ENCODE measurements at places on chromosomes 6 and 20.

DNA sequence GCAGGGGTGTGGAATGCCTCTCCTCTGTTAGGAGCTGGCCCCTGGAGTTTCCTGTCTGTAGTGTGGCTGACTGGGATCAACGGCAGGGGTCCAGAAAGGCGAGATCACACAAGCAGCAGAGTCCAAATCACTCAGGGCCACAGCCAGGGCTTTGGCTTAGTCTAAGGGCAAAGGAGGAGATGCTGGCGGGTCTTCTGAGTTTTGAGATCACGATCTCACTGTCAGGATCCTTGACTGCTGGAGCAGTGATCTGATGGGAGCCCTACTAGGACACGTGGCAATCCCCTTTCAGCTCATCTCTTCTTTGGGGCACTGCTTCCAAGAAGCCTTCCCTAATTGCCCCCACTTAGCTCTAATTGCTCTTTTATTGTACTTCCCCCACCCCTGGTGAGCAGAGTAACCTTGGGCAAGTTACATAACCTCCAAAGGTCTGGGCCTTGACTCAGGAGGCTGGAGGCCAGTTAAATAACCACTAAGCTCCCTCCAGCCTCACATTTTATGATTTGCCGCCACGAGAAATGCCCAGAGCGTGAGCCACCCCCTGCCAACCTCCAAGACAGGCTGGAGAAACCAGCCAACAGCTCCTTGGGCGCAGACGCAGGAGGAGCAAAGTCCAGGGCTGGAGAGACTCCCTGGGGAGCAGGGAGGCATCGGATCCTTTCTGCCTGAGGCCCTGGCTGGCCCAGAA is 12.0 kb downstream of the KCNK5 start:
- DNase-seq: no peak

DNA sequence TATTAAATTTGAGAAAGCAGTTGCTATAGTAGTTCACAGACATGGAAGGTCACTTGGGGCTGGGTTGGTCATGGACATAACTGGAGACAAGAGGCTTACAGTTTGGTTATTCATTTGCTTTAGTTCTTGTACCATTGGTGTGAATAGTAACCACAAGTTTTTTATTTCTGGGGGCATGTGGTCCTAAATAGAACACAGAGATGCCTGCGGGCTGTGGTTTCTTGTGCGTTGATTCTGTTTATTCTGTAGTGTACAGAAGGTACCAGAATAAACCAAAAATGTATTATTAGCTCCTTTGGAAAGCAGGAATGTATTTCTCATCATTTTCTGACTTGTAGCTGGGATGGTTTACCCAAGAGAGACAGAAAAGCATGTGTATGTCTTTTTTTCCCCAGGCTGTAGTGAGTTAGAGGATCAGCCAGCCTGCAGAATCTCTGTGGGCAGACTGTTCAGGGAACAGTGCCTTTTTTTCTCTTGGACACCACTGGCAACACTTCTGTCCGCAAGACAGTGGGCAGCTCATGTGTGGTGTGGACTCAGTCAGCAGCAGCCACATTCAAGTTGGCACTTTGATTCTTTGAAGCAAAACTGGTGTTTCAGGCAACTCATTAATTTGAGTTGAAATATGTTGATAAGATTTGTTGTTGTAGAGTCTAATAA is 122.1 kb downstream of the LRRC1 start:
- no peak for DNase-seq

- DNase-seq: no peak
Observed at GRCh38 chr20:36445847-36446246, 95.5 kb upstream of the MYL9 start.

DNA sequence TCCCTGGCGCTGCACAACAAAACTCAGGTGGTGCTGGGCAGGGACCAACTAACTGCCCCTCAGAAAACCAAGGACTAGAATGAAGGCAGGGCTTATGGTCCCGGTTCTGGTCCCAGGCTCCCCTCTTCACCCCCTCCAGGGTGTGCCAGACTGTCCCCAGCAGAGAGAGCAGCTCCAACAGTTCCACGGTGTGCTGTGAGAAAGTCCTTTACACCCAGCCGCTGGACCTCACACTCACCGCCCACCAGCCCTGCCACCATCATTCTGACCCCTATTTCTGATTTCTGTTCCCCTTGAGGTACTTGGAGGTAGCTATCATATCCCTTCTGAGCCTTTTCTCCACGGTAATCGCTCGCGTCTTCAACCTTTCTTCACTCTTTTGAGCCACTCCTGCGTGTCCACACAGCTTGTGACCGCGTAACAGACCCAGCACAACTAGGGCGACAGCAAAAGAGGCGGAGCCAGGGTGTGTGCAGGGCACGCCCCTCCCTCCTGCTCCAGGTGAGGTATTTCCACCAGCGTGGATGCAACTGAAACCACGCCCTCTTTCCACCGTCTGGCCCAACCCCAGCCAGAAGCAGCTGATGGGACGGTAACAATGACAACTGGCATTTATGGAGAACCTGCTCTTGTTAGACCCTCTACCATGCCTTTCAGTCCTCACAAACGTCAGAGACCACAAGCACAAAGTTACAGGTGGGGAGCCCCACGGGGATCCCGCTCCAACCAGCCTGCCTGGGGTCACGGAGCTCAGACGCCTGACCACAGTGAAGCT is 2.3 kb downstream of the PXDC1 start:
- DNase-seq: no peak

- DNase-seq: peak; percentile 51
Observed at GRCh38 chr20:33249456-33249855, 13.7 kb downstream of the BPIFA1 start.

DNA sequence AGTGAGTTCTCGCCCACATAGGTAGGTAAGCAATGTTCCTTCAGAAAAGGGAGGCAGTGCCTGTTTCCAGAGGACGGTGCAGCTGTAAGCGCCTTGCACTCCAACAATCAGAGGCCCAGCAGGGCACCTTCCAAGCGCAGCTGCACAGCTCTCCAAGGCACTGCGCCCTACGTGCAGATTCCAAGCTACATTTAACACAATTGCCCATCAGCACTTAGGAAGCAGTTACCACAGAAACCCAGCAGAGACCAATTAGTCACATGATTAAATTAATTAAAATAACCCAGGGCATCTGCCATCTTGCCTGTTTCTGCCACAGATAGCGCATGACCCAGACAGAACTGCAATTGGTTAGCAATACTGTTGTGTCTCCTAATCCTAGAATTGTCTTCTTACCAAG is 65.5 kb downstream of the SOBP start:
- no peak for DNase-seq

GRCh38 chr6:27294409-27294808 is 17.7 kb downstream of the POM121L2 start:
- DNase-seq: no peak

GRCh38 chr20:43188234-43188653 is 1.5 kb downstream of the PTPRT start:
- DNase-seq: no peak

DNA sequence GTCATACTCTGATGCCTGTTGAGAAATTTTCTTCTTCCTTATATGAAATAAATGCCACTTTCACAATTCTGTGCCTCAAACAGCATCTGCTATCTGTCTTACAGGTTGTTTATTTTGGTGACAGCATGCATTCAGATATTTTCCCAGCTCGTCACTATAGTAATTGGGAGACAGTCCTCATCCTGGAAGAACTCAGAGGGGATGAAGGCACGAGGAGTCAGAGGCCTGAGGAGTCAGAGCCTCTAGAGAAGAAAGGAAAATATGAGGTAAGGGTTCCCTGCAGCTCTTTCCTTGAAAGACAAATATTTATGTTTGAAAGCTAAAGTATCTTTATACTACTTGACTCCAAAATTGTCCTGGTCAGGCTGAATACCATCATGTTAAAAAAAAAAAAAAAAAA is 15.8 kb downstream of the TSPYL4 start:
- no peak for DNase-seq

DNA sequence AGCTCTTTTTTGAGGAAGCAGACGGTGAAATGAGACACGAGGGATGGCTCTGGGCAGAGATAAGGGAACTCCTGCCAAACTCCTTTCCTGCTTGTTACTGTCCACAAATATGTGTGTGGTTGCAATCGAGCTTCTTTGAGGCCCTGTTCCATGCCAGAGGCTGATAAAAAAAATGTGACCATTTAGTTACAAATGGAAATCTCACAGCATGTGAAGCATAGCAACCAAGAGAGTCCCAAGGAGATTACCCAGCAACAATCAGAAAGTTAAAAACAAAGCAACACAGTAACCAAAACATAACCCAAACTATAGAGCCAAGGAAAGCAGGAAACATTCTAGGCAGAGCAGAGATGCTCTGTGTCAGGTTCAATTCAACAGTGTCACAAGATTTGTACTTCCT is 35.4 kb upstream of the HMGN3 start:
- DNase-seq: no peak

- no peak for DNase-seq
Observed at GRCh38 chr6:26088344-26088743, 1.1 kb downstream of the HFE start.

GRCh38 chr6:42269974-42270510 is 52.4 kb upstream of the MRPS10 start:
- no peak for DNase-seq

DNA sequence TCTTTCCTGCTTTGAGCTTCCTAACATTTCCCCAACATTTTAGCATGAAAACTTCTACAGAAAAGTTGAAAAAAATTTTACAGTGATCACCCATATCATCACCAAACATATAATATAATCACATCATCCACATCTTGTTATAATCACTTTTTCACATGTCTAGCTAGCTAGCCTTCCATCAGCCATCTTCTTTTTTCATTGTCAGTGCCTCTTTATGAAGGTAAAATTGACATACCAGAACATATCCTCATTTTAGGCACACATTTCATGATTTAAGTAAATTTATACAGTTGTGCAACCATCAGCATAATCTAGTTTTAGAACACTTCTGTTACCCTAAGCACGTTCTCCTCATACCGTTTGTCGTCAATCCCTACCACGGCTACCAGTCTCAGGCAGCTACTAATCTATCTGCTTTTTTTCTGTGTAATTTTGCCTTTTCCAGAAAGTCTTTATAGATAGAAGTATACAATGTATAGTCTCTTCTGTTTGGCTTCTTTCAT is 73.7 kb downstream of the VEGFA start:
- no peak for DNase-seq

GRCh38 chr6:30163090-30163917 is at the start of gene TRIM15:
TSS of gene TRIM15 (plus strand) at chr6:30163546. CDS start at chr6:30163685, 139 bp downstream.
- DNase-seq: no peak

DNA sequence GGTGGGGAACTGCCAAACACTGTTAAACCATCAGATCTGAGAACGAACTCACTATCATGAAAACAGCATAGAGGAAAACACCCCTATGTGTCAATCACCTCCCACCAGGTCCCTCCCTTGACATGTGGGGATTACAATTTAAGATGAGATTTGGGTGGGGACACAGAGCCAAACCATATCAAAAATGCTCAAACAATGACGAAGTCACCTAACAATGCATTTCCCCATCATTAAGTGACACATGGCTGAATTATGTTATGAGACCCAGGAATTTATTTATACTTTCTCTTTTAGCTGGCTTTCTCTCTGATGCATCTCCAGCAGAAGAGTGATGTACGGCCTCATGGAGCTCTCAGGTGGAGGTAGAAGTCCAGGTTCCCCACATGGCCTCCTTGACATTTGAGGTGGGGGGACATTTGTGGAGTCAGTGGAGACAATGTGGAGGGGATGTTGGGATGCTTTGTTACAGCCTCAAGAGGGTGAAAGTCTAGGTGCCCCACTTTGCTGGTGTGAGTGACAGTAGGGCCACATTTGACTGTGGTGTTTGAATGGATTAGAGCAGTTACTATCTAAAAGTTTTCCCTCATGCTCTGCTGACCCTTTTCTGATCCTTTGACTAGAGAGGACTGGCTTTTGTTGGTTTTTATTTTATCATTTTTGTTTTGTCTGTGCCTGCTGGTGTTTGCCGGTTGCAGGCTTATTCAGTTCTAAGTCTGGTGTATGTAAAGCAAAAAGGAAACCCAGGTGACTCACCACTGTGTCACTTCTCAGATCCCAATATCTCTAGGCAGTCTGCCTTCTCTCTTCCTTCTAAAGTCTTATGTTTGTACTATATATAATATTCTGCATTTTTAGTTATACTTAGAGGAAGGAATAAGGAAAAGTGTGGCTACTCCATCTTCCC is 18.5 kb upstream of the DCBLD1 start:
- DNase-seq: no peak

DNA sequence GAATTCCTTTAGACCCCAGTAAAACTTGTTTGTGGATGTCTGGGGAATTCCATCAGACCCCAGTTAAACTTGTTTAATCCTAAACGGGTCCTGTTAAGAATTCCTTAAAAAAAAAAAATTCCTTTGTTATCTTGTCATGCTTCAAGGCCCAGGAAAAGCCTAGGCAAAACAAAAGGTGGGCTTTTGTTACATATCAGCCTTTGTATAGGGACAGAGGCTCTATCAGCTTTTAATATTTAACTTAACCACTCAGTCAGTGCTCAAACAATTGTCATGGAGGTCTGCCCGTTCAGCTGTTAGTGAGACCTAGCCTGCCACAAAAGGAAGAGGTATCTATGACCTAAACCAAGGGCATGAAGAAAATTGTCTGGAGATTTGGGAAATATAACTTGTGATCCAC is 53.1 kb downstream of the SLC22A1 start:
- no peak for DNase-seq

DNA sequence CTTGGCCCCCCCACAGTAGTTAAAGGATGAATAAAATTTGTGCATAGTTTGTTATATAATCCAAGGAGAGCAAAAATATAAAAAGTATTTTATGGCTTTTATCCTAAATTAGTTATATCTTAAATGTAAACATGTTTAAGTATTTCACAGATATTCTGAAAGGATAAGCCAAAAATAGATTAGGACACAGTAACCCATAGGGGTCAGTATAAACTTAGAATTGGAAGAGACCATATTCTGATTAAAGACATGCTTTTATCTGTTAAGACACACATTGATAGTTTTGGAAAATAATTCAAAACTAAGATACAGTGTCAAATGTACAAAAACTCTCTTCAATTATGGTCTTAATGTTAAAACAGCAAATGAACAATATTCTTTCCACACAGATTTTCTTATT is 4.5 kb upstream of the SERINC1 start:
- DNase-seq: peak; percentile 16

GRCh38 chr6:127221201-127221600 is 45.5 kb upstream of the RNF146 start:
- DNase-seq: no peak

GRCh38 chr20:5900908-5901307 is 49.4 kb downstream of the TRMT6 start:
- DNase-seq: no peak

- DNase-seq: no peak
Observed at GRCh38 chr6:97067045-97067444, 142.5 kb downstream of the KLHL32 start.

- DNase-seq: no peak
Observed at GRCh38 chr6:26224940-26225847, 138.0 kb downstream of the HFE start.

GRCh38 chr20:37758332-37758731 is 64.5 kb downstream of the CTNNBL1 start:
- no peak for DNase-seq

DNA sequence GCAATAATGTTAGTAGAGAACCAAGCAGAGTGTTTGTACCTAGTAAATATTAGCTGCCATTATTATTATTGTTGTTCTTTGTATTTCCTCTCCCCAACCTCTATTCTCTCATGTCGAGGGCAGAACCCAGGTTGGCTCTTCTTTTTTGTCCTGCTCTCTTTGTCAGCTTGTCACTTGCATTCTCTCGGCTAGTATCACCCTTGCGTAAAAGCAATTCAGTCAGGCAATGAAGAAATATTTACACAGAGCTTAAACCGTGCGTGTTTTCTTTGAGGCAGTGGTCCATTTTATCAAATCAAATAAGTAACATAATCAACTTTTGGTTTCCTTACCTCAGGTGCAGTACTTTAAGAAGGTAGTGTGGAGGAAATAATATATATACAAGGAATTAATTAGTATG is 83.9 kb downstream of the TULP4 start:
- DNase-seq: no peak

Measured in NCI-H1694 (cell line).